ENCODE measurements at places on chromosomes 1 and 21. TPM values are rescaled to one million over a fixed set of nuclear protein-coding genes. Genes with fewer than 3 reads are reported as not detected.
A peak's percentile ranks its signal among the peaks of the same experiment; 100 is the strongest.

The CD247 gene
- not detected for total RNA-seq

The ACKR1 gene
- total RNA-seq: 34.8 TPM

GRCh38 chr1:229025576-229025975, 245.3 kb upstream of the RAB4A start:
- DNase-seq: no peak
- no peaks in the 10 kb centered on the region for H3K27me3 ChIP-seq
- no peak overlapping the region for H3K27ac ChIP-seq
- H3K36me3 ChIP-seq: no peaks in the 10 kb centered on the region
- no peak overlapping the region for H3K4me3 ChIP-seq
- H3K4me1 ChIP-seq: no peaks in the 10 kb centered on the region

DNA sequence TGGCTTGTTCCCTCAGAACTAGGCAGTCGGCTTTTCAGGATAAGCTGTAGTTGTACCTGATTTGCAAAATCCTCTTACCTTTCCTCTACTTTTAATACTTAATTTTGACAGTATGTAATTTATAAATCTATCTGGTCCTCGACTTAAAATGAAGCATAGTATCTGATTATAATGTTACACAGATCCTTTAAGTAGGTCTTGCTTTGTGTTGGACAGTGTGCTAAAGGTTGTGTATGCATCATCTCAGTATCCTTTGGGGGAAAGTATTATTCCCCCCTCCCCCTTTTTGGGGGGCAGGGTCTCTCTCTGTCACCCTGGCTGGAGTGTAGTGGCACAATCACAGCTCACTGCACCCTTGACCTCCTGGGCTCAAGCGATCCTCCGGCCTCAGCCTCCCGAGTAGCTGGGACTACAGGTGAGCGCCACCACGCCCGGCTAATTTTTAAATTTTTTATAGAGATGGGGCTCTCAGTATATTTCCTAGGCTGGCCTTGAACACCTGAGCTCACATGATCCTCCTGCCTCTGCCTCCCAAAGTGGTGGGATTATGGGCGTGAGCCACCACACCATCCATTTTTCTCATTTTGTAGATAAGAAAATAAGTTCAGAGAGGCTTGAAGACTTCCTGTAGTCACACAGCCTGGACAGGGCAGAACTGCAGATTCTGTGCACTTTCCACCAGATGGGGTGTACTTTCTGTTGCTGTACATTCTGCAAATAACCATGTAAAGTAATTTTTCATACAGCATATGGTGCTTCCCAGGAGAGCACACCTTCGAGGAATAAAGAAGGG, 791 bp upstream of the STX6 start:
- peaks cover 20% of the 10 kb centered on the region for H3K4me1 ChIP-seq
- no peaks in the 10 kb centered on the region for H3K36me3 ChIP-seq
- no peak for DNase-seq
- H3K4me3 ChIP-seq: peak overlapping the region; percentile 76
- H3K27ac ChIP-seq: peak overlapping the region; percentile 95

Measured in gastrocnemius medialis (tissue), 4 donors.